Kidney capillary endothelial cell (primary cell): ENCODE measurements at places on chromosomes 5 and 9.
A peak's percentile ranks its signal among the peaks of the same experiment; 100 is the strongest.

DNA sequence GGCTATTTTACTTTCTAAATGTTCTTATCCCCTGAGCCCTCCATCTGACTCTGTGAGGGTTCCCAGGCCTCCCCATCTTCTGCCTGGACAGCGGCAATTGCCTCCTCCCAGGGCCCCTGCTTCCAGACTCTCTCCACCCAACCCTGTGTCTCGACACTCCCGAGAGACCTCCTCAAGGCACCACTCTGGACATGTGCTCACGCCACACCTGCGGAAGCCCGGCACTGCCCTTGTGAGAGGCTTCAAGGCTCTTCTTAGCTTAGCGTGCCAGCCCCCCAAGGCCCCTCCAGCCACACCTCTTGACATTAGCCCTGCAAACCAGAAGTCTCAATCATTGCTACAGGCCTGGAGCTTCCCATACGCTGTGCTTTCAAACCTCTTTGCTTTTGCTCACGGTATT is 124.1 kb downstream of the CRB2 start:
- DNase-seq: no peak

DNA sequence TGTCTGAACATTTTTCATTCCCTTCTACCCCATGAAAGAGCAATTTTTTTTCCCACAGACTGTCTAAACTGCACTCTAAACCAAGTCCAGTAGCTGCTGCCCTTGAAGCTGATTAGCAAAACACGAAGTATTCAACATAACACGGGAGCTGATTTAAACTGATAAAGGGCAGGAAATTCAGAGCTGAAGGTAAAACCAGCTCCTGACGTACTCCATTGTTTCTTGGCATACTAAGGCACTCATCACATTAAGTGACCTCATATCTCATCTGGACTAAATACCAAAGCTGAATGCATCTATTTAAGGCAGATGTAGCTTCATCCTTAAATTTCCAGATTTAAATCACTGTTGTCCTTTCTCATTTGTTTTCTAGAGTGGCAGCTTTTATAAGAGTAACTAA is 12.0 kb downstream of the GDF9 start:
- DNase-seq: peak; percentile 42

DNA sequence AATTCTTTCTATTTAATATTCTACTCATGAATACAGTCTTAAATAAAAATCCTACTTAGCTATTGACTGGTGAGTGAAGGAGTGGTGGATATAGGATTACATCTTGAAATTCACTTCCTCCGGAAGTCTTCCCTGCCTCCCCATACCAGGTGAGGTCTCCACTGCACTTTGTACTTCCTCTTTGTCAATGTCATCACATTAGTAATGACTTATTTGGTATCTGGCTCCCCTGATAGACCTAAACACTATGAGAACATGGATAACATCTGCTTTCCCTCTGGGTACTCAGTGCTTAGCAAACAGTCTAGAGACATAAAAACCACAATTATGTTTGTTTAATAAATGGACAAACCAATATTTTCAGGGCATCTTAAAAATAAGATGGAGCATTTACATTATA is 532.1 kb downstream of the PDE4D start:
- DNase-seq: no peak

DNA sequence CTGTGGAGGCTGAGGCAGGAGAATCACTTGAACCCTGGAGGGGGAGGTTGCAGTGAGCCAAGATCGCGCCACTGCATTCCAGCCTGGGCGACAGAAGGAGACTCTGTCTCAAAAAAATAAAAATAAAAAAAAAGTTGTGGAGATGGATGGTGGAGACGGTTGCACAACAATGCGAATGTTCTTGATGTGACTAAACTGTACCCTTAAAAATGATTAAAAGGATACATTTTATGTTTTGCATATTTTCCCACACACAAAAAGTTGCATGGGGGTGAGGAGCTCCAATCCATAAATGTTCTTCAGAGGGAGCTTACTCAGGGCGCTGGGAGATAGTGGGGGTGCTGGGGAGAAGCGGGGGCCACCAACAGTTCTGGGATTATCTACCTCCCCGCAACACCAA is 43.8 kb upstream of the CDKN2AIPNL start:
- no peak for DNase-seq

- no peak for DNase-seq
Measured at GRCh38 chr5:110738503-110738811, 350 bp upstream of the SLC25A46 start.

DNA sequence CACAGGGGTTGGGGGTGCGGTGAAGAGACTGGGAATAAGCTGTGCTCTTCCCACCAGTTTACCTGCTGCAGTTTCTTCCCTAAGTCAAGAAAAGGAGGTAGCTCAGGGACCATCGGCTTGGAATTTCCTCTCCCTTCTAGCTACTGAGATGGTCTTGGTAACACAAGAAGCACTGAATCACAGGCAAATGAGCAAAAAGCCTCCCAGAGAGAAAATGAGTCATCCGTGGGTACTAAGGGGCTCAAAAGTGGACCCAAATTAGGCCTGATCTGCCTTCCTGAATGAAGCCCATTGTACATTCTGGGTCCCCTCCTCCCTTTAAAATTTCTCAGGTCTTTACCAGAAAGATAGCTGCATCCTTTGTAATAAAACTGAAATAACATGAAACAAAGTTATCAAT is 49.9 kb downstream of the PTPN3 start:
- no peak for DNase-seq

DNA sequence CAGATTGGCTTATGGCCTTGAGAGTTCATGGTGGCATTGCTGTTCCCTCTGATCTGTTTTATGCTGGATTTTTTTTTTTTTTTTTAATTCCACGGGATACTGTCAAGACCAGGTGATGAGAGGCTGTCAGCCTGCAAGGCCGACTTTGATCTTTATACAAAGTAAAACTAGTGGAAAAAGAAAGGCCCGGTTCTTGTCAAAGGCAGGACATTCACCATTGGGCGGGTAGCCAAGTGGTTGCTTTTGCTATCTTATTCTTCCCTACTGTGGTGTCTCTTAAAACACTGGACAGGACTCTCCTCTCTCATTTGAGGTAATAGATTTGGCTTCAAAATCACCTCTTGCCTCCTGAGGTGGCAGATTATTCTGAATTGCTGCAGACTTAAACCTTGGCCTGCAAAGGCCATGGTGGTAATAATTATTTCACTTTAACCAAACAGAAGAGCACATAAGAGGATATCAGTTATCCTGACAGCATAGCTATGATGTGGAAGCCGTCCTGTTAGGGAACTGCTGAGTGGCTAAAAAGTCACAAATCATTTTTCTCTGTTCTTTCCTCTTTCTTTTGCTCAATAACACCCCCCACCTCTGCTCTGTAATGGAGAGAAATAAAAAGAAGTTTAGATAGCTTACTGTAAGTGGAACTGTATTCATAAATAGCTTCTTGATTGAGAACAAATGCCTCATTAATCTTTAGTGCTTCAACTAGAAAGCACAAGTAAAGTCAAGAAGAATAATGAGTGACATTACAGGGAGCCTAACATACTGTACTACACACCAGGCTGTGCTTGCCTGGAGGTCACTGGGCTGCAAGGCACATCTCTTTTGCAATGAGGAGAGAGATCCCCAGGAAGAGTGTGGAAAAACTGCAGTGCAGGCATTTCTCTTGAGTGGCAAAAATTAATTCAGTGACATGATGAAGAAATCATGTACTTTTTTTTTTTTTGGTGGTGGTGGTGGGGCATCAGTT is 275.6 kb downstream of the KDM4C start:
- DNase-seq: no peak

- DNase-seq: no peak
Measured at GRCh38 chr9:127262602-127263001, 2.0 kb upstream of the GARNL3 start.

DNA sequence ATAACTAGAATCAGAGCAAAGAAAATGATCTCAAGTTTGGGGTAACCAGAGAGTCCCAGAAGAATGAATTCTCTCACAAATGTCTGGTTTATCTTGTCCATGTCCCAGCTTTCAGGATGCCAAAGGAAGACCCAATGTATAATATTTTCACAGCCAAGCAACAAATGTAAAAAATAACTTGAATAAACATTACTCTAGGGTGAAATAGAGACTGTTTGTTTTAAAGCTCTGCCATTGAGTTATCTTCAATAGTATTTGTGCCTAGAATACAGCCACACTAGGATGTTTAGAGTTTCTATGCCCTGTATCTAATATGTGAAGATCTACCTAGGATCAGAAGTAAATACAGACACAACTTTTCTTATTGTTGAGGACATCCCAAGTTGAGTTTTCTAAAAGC is at the start of gene OR13C4:
Gene OR13C4, minus strand, starts transcription at position 101 of the 400 bp plus-strand sequence. Its CDS starts 0 bp downstream, at position 101.
- DNase-seq: no peak

DNA sequence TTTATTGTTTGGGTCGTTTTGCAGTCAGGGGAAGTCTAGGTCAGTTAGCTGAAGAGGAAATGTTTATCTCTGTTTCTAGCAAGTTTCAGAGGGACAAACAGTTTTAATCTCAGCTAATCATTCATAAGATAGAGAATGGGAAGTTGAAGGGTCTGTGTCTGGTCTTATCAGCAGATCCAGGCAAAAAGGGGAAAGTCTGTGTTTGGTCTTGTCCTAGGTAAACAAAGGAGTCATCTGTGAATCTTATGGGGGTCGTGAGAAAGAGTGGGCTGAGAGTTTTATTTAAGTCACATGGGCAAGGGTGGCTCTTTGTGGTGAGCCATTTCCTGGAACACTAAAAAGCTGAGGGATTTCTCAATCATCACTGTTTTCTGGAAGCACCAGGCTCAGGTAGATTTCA is 5.6 kb upstream of the SNCAIP start:
- DNase-seq: no peak

DNA sequence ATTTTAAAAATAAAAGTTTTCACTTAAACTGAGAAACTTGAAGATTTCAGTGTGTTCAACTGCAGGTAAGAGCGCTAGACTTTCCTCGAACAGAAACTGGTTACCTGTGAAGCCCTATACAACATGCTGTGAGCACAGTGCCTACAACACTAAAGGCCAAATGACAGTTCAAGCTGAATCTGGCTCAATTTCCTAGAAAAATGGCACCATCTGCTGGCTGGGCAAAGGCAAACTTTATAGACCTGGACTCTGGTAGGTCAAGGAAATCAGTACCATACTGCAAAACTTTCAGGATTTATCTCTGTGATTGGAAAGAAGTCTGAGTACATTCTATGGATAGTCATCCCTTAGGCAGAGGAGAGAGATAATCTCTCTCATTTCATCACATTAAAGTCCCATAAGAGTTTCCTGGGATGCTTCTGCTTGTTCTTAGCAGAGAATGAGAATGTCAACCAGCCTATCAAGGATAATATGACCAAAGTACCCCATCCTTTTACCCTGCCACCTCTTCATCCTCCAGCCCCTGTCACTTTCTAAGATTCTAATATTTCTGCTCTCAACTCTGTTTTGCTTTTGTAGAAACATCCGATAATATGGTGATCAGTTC is 31.8 kb upstream of the FOXB2 start:
- peak; percentile 6 for DNase-seq

DNA sequence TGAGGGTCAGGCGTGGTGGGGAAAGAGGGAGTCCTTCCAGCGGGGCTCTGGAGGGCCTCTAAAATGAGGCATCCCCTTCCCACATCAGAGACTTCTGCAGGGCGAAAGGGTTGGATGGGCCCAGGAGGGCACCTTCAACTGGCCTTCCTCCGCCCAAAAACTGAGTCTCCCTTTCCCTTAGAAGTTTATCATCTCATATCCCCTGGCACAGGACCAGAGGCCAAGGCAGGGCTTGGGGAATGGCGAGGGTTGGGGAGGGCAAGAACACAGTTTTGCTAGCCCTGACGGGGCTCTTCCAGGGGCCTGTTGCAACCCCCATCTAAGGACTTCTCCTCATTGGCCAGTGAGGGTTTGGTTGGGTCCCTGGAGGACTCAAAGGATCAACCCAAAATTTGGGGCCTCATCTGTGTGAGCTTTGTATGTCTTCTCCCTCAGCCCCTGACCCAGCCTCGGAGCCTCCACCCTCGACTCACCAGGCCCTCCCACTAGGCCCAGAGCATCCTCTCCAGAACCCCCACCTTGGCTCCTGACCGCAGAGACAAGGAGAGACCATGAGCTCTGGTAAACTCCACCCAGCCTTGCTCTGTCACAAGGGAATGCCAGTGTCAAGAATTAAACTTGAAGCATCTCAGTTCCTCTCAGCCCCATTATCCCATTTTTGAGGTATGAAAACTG is 24.1 kb downstream of the AQP7 start:
- no peak for DNase-seq

DNA sequence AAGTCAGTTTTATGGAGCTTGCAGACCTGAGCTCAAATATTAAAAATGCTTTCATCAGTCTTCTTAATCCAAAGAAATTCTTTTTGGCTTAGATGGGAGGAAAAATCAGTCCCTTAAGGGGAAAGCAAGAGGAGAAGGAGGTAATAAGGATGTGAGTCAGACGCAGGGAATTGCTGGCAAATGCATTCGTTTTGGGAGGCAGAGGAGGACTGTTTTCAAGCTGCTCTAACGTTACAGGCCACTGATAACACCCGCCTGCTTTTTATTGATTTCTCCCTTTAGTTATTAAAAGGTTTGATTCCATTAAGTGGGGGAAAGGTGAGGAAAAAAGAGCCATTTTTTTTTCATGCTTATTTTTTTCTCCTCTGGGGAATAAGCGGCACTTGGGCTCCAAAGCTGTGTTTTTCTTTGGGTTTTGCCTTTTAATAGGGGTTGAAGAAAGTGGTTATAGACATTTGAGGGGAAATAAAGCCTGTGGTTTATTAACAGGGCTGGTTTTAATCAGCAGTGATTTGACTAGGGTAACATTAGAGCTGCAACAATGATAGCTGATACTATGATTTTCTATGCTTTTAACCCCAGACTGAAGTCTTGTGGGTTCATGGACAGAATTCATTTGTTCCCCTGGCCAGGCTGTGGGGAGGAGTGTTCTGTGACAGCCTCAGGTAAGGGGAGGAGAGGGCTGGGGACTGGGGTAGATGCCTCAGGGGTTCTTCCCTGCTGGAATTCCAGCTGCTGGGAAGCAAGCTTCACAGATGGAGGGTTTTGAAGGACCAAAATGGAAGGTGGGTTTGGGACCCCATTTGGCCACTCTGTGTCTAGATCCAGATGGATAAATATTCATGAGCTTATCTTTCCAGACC is 225.2 kb downstream of the GAS1 start:
- DNase-seq: no peak

GRCh38 chr9:89723469-89724100 is 118.8 kb downstream of the GADD45G start:
- no peak for DNase-seq

- DNase-seq: peak; percentile 43
Measured at GRCh38 chr9:69223605-69224004, 49.5 kb downstream of the TJP2 start.

DNA sequence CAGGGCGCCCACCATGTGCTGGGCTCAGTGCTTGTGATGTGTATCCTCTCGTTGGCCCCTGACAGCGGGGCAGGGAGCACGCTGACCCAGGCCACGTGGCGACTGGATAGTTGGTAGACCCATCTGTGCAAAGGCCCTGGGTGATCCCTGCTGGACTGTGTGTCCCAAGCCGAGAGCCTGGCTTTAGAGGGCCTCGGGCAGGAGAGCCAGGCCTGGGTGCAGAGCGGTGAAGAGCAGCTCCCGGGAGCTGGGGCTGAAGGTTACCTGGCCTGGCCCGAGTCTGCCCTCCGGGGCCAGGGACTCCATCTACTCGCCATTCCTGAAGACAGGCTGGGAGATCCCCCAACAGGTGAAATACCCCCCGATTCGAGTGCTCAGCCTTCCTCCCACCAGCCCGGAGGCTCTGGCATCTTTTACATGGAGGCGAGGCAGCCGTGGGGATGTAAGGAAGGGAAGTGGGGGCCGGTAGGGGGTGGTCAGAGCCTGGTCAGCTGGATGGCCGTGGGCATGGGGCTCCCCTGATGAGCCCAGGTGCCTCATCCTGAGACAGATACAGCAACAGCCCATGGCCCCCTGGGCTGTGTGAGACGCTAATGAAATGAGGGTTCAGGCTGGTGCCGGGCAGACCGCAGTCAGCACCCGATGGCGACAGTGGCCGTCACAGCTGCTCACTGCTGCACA is 19.0 kb downstream of the NCS1 start:
- no peak for DNase-seq
